ENCODE measurements at places on chromosomes 6 and 20.

GRCh38 chr20:31664696-31665354 lies 27.1 kb downstream of the COX4I2 start:
- DNase-seq, result no peak

GRCh38 chr6:167462514-167463312 lies 137.8 kb downstream of the TTLL2 start:
- no peak for DNase-seq

DNA sequence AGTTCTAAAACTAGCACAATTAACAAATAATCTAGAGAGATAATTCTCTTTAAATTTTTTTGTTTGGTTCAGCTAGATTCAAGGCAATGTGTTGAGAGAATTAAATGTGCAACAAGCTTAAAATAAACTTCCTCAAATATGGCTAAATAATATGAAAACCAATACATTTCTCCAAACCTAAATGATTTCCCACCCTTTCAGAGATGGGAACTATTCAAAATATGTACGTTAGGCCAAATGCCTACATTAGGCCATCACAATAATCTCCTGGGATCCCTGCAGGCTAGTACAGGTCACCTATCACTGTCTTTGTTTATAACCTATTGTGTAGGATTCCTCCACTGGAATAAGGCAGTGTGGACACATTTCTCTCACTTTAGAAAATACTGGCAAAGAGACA lies 1.7 kb downstream of the FAXC start:
- no peak for DNase-seq

GRCh38 chr6:85425997-85426396 lies 23.9 kb upstream of the NT5E start:
- no peak for DNase-seq

DNA sequence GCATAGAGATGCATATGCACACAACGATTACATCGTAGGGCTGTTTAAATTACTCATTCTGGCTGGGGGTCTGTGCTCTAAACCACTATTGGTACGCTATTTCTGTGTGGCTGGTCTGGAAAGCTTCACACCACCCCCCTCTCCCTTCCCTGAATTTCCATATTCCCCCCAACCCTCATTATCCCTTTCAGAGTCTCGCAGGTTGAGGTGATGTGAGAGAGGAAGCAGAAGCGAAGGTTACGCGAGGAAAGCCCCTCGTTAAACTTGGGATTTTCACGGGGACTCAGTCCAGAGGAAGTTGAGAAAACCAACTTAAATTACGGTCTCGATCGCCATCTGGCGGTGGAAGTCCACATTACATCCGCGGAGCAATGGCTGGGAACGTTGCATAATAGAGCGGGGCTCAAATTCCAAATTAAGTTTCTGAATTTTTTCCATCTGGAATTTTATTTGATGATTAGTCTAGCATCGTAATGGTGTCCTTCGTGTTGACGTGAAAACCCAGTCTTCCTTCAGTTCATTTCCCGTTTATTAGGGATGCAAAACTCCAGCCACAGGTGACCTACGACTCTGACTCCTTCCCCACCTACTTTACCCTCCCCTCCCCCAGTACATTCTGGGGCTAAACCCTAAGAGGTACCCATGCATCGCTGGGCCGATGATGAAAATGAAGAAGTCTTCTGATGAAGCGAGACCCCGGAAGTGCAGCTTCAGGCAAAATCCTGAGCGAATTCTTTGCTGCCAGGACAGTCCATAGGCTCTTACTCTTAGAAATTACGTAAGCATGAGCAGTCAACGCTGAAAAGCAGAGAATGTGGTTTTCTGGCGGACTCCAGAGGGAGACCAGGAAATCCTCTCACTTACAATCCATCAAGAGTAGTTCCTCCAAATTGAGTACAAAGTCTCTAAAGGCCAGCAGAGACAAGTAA lies 19.7 kb downstream of the HLA-DOB start:
- peak; percentile 75 for DNase-seq

DNA sequence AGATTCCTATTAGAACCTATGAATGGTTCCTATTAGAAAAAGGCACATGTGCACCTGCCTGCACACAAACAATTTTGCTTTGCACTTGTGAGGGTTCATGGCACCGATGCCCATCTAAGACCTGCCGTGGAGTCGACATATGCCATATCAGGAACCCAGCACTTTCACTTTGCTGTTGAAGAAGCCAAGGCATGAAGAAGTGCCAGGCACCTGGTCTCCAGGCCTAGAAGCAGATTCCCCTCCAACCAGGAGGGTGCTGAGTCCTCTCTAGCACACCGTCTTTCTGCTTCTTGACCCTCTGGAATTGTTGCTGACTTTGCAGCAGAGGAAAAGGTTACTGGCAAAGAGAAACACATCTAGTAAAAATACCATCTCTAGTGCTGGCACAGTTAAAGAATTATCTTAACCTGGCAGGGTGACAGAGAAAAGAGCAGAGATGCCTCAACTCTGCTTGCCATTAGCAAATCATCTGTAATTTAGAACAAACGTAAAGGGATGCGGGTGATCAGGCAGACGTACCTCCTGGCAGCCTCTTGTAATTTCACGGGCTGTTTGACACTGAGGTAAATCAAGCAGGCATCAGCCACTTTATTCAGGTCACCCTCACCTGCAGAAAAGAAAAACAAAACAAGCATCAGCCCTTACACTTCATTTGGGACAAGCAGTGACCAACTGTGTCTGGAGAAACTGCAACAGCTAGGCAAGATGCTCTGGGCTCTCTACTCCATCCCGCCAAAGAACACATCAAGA lies 37.2 kb downstream of the TTI1 start:
- no peak for DNase-seq

DNA sequence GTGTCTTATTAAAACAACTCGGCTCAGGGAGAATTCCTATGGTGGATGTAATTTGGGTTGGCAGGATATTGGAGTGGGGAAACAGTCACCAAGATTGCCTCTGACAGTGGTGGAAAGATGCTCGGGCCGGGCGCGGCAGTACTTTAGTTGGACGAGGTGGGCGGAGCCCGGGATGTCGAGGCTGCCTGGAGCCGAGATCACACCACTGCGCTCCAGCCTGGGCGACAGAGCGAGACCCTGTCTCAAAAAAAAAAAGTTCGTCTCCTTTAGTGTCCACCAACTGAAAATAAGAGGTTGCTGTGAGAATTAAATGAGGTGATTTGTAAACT lies 621 bp downstream of the NOL7 start:
- peak; percentile 35 for DNase-seq

DNA sequence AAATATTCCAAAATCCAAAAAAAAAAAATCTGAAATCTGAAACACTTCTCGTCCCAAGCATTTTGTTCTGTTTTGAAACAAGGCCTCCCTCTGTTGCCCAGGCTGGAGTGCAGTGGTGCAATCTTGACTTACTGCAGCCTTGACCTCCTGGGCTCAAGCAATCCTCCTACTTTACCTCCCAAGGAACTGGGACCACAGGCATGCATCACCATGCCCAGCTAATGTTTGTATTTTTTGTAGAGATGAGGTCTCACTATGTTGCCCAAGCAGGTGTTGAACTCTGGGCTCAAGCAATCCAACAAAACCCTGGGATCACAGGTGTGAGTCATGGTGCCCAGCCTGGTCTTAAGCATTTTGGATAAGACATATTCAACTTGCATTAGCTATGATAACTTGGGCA lies 13.6 kb downstream of the SESN1 start:
- no peak for DNase-seq

DNA sequence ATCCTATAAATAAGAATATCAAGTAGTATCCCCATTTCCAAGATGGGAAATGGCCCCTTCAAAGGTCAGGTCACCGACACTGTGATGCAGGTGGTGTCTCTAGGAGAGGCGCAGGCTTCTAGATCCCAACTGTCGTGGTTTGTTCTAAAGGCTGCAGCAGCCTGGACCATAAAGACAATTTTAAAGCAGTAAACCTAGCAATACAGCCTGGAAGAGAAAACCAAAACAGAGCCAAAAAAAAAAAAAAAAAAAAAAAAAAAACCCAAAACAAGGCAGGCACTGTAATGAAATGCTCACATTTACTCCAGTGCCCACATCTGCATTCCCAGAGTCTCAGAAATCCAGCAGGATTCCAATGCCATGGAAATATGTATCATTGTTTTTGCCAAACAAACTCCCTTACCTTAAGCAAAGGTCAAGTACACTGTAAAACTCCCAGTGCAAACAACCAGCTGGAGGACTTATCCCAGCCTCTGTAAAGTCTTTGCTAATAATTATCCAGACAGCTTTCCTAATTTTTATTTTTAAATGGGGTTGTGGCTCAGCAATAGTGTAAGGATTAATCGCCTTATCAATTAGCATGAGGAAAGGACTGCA lies 98.2 kb downstream of the PSMG4 start:
- no peak for DNase-seq

GRCh38 chr6:57108691-57109090 lies 18.7 kb downstream of the ZNF451 start:
- no peak for DNase-seq

DNA sequence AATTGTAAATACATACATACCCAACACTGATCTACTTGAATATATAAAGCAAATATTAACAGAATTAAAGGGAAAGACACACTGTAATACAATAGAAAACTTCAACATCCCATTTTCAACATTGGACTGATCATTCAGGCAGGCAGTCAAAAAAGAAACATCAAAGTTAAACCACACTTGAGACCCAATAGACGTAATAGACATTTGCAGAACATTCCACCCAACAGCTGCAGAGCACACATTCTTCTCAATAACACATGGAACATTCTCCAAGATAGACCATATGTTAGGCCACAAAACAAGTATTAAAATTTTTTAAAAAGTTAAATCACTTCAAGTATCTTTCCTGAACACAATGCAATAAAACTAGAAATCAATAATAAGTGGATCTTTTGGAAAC lies 698.2 kb downstream of the COL12A1 start:
- DNase-seq, result no peak

DNA sequence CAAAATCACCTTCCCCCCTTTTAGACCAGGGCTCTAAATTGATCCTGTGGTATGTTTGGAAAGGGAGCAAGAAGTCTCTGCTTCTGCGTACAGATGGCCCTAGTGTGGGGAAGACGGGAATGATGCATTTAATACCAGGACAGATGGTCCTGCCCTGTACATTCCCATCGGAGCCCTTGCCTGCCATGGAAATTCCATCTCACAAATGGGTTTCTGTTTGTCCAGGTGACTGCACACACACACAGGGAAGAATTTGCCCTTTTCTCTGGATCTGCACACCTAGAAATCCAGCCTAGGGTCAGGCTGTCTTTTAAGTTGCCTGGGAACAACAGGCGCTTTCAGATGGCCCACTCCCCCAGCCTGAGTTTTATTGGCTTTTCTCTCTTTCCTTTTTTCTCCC lies 1.3 kb downstream of the MAS1 start:
- DNase-seq, result no peak

- no peak for DNase-seq
These were observed 64.4 kb downstream of the SMPDL3A start for GRCh38 chr6:122853259-122853995.

DNA sequence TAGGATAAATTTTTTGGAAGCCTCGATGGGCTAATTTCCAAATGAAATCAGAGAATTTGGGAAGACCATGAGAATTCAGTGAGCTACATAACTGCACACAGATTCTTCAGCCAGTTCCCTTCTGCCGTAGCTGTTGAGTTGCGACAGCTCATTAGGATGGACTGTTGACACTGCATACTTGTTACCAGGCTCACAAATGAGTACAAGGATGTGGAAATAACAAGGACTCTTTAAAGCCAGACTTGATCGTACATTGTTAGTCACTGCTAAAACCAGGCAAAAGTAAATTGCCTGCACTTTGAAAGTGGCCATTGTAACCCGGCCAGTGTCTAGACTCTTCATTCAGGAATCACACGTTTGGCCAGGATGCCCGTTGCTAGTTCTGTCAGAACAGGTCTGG lies 37.0 kb downstream of the NDUFAF5 start:
- no peak for DNase-seq
